ENCODE measurements at places on chromosomes 4 and X. TPM values are rescaled to one million over a fixed set of nuclear protein-coding genes. Genes with fewer than 3 reads are reported as not detected.

FTHL17 gene
- total RNA-seq = not detected

FGF13 gene
- total RNA-seq = not detected

ZDHHC15 gene
- not detected for total RNA-seq

DNA sequence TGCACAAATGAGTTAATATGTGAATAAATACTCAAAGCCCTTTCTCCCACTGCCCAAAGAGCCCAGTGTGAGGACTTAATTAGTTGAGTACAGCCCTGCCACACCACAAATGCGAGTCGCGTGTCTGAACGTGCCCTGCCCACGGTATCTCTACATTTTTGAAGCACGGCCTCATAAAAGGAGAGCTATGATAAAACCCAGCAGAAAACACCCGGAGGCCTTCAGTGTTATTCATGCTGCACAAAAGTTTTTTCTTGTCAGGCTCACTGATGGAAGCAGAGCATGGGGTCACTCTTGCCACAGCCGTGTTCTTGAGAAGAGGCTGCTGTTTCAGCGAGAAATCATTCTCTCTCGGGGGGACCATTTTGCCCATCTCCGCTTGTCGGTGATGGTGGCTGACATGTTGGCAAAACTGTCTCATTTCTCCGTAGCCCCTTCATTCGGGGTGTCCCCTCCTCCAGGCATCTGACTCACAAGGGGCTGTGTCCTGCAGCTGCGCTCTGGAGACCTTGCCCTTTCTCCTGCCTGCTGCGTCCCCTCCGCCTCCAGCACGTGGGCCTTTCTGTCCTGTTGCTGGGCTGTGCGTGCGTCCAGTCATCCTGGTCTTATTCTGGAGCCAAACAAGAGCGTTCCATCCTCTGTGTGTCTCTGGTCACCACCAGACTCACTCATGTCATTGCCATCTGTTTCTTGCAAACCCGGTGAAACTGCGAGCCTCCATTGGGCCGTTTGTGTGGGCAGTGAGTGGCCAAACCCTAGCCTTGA, 88.8 kb downstream of the SORCS2 start:
- DNase-seq = no peak

DNA sequence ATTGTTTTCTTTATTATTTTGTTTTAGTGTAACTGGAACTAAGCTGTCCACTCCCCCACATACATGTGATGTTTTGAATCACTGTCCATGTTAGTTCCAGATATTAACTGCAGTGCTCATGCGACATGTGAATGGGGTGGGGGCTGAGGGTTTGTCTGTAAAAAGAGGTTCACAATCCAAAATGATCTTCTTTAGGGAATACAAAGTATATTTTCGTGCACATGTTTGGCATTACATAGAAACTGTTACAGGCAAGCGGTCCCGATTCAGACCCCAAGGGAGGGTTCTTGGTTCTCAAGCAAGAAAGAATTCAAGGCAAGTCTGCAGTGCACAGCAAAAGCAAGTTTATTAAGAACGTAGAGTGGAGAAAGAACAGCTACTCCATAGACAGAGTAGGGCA, 296.5 kb upstream of the CLNK start:
- DNase-seq = no peak

DNA sequence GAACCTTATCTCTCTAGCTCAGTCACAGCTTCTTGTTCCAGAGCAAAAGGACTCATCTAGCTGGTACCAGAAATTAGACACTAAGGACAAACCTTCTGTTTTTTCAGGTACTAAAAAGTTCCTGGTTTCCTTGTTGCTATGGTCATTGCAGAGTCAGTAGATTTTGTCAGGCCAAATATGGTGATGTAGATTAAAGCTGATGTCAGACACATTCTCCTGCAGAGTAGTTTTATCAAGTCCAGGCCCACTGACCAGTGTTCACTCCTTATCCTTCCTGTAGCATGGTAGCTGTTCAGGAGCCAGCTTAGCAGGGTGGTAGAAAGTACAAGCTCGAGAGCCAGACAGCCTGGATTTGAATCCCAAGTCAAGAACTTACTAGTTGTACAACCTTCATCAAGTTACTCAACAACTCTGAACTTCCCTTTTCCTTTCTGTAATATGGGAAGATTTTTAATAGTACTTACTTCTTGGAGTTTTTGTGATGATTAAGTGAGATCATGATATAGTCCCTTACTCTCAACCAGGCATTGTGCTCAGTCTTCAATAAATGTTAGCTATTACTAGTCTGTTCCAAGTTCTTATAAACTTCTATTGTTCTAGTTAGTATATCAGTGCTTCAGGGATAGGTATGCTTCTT, 17.9 kb downstream of the OCRL start:
- no peak for DNase-seq

DNA sequence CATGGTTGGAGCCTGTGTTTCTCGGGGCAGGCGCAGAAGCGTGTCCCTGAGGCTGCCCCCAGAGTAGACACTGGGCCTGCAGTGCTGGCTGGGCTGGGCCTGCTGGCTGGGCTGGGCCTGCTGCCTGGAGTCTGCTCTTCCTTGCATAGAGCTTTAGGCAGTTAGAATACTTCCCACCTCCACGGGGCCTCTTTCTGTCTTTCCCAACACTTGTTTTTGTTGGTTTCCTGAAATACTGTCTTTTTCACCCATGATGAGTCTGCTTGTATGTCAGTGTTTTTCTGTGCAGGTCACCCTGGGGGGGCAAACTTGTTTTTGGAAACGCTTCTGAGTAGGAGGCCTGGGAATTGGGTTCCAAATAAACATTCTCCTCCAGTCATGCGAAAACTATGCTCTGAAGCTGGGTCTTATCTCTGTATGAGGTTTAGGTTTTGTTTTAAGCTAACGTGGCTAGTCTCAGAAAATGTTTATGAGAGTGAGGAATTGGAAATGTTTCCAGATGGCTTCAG, 32.2 kb downstream of the TRMT44 start:
- no peak for DNase-seq

- DNase-seq = no peak
These were observed 228.1 kb downstream of the THOC2 start for GRCh38 chrX:123504630-123505270.

DNA sequence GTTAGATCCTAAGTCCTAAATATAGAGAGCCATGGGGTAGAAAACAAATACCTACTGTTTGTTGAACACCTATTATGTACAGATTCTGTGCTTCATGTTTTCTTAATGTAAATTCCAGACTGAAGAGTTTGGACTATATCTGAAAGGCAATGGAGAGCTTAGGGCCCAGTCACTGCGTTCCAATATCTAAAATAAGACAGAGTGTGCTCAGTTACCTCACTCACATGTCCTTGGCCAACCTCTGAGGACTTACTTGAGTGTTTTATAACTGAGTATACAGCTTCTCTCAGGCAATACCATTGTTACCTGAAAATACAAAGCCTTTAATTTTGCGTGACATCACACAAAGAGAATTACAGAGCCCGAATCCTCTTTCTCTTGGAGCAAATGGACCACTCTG, 53.2 kb downstream of the GRIA3 start:
- no peak for DNase-seq

DNA sequence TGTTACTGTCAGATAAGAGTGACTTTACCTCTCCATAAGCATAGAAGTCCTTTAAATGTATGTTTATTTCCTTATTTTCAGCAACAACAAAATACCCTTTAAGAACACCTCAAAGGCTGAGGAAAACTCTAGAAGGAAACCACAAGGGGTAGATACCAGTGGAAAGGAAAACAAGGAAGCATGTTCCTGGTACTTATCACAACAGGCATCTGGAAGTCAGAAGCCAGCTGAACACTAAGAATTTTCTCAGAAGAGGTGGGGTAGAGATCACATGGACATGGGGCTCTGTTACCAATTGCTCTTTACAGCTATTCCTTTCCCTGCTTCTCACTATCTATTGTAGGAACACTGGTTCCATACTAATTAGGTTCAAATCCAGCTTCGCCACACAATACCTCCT, 51.5 kb upstream of the BEND2 start:
- no peak for DNase-seq

DNA sequence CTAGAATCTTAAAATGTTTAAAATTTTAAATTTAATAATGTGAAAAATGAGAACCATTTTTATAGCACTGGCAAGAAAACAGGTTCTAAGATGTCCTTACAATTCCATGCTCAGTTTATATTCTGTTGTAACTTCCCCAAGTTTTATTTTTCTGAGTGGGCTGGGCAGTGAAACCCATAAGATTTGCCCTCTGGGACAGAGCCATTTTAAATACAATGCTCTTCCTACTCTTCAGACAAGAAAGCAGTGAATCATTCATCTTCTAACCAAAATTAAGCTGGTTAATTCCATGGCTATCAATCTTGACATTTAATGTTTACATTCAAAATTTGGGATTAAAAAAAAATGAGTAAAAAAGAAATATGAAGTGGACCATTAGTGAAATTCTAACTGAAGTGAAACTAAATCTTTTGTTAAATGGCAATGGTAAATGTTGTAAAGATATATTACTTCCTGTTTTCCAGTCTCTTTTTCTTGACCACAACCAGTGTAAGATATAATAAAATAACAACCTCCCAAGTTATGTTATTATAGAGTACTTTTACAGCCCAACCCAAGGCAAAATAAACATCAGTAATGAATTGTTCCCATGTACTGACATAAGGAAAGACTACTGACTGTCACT, 37.2 kb upstream of the PTPN13 start:
- no peak for DNase-seq
